ENCODE measurements at places on chromosomes 13 and 19.

- DNase-seq, result no peak
Measured at GRCh38 chr13:33312150-33312860, 26.8 kb upstream of the STARD13 start.

- no peak for DNase-seq
Measured at GRCh38 chr13:57932061-57932460, 300.5 kb downstream of the PCDH17 start.

DNA sequence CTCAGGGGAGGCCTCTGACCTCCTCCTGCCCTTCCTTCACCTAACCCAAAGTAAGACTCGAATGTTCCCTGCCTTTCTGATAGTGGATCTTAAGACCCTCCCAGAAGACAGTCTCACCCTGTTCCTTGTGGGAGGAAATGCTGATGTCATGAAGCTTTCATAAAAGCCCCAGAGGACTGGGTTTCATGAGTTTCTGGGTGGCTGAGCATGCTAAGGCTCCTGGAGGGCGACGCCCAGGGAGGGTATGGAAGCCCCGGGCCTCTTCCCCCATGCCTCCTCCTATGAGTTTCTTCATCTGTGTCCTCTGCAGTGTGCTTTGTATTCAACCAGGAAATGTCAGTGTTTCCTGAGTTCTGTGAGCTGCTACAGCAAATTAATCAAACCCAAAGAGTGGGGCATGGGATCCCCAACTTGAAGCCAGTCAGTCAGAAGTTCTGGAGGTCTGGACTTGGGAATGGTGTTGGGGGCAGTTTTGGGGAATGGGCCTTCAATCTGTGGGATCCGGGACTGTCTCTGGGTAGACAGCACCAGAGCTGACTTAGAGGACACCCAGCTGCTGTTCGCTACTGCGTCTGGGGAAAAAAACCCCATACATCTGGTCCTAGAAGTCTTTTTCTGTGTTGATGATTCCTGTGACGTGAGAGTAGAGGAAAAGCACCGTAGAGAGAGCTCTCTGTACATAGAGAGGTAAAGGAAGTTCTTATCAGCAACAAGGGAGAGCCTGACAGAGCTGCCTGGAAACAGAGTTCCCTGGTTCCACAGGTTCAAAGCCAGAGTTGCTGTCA, 2.0 kb upstream of the LILRB2 start:
- no peak for DNase-seq

GRCh38 chr13:105991622-105992277, 543.7 kb downstream of the EFNB2 start:
- DNase-seq, result no peak

DNA sequence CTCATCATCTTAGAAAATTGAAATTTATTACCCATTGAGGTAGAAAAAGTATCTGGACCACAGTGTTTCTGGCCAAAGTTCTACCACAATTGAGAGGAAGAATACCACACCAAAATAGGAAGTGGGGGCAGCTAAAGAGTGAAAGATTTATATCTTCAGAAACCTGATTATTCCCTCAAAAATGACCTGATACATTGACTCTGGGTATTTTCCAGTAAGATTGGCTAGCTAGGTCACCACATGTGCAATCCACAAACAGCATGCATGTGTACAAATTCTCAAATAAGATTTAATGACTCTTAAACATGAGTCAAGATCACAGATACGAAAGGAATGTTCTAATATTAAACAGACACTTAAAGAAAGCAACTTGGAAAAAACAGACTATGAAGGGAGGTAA, 1516.2 kb upstream of the PCDH20 start:
- DNase-seq, result no peak

DNA sequence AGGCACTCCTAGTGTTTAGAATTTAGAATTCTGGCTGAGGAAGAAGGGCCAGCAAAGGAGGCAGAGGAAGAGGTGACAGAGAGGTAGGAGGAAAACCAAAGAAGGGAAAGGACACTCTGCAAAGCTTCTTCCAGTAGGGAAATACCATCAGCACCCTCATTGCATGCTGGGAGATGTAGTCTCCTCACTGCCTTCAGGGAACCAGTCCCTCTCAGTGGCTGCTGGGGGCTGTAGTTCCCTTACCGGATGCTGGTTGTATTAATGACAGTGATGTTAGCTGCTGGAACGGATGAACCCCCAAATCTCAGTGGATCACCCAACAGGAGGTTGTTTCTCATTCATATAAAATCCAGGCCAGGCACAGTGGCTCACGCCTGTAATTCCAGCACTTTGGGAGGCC, 10.1 kb downstream of the GRIN2D start:
- no peak for DNase-seq

DNA sequence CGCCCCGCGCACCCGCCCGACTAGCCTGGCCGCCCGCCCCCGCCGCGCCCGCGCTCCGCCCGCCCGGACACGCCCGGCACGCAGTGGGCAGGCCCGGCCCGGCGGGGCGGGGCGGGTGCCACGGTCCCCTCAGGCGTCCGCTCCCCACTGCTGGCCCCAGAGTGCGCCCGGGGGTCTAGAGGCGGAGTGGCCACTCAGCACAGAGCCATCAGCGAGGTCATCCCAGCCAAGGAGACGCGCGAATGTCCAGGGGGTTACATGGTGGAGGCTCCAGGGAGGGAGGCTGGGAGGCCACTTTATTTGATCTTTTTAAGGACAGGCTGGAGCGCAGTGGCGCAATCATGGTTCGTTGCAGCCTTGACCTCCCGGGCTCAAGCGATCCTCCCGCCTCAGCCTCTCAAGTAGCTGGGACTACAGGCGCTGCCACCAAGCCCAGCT, 236 bp upstream of the TINCR start:
- no peak for DNase-seq

DNA sequence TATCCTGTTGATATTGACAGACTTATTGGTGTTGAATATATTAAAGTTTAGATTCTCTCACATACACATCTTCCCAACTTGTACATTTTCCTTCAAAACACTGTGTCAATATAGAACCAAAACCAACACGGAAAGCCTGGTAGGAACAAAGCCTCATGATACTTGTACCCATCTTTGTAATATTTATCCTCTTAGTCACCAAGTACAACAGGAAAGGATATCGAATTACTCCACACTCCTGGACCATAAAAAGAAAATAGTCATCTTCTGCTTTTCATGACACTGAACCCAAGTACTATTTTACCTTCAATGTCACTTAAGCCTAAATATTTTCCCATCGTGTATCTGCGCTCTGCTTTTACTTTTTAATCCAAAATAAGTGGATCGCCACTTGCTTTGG, 702.9 kb upstream of the PCDH9 start:
- DNase-seq, result no peak

- DNase-seq, result no peak
Measured at GRCh38 chr19:29971002-29971401, 29.0 kb downstream of the URI1 start.

- DNase-seq, result no peak
Measured at GRCh38 chr19:51702103-51702824, 9.1 kb downstream of the SPACA6 start.

DNA sequence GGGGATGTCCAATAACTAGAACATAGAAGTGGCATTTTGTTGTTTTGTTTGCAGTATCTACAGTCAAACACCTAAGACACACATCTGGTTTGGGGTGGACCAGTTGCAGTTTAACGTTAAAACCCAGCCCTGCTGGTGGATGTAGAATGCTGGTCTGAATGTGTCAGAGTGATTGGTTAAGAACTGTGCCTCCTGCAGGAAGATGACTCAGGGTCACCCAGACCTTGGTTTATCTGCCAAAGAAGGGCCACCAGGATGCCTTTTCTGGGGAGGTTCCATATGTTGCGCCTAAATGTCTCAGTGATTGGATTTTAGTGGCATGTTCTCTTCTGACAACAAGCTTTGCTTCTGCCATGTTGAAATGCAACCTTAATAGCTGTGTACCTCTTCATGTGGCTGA, 23.1 kb downstream of the ZNF536 start:
- DNase-seq, result no peak

- no peak for DNase-seq
Measured at GRCh38 chr19:31903979-31904378, 441.4 kb upstream of the ZNF507 start.

GRCh38 chr19:14889994-14890642, 4.2 kb upstream of the OR7A17 start:
- DNase-seq, result no peak

- DNase-seq, result no peak
Measured at GRCh38 chr13:46577696-46578589, 25.0 kb downstream of the LRCH1 start.

DNA sequence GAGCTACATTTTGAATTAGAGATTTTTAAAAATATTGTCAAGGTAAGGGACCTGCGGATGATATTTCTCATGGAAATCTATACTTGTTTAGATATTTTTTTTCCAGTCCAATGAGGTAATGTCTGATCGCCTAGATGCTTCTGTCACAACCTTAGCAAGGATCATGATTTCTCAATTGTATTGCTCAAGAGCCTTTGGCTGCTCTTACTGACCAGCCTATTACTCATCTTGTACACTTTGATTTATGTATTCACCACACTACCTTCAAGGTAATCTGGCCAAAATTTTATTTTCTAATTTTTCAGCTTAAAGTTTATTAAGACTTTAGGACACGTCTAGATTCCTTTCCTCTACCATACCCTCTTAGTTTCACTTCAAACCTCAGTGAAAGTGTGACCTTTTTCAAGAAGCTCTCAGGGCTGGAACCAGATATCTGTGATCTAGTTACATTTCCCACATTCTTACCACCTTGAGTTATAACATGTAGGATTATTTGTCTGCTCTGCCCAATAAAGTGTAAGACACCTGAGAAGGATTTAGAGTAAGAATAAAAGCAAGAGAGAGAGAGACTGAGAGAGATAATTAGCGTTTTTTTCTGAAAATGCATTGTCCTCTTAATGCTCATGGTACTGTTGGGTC, 197.1 kb downstream of the ITGBL1 start:
- DNase-seq, result no peak

- no peak for DNase-seq
Measured at GRCh38 chr13:75217949-75218348, 264.0 kb downstream of the TBC1D4 start.

- DNase-seq, result no peak
Measured at GRCh38 chr13:50951366-50951765, 41.8 kb downstream of the RNASEH2B start.

DNA sequence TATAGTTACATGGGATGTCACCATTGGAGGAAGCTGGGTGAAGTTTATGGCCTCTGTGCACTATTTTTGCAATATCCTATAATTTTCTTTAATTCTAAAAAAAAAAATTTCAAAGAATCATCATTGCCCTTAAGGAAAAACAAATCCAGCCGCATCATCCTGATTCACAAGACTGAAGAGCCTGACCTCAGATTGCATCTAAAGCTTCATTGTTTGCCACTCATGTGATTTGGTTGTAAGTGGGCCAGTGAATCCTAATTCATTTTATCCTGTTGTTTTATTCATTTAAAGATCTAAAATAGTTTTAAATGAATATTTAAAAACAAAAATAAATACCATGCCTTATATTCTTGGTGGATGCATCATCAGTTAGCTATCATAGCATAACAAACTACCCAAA, 504.5 kb downstream of the TBC1D4 start:
- no peak for DNase-seq

GRCh38 chr19:31370216-31370615, 21.0 kb upstream of the TSHZ3 start:
- DNase-seq, result no peak

DNA sequence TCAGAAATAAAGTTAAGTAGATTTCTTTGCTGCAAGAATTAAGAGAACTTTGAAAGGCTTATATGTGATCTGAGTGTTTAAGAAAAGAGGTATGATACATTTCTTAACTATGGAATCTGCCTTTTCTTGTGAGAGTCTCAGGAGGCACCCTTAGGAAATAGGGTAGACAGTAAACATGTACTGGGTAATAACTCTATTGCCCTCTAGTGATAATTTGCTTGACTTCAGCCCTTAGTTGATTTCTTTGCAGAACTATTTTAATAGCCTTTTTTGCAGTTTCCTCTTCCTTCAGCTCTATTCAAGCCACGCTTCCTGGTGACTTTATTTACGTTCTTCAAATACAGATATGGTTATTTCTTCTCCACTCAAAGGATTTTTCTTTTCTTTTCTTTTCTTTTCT, 37.0 kb upstream of the CCNA1 start:
- no peak for DNase-seq

- DNase-seq, result no peak
Measured at GRCh38 chr19:12141405-12141736, 1.2 kb upstream of the ZNF20 start.

DNA sequence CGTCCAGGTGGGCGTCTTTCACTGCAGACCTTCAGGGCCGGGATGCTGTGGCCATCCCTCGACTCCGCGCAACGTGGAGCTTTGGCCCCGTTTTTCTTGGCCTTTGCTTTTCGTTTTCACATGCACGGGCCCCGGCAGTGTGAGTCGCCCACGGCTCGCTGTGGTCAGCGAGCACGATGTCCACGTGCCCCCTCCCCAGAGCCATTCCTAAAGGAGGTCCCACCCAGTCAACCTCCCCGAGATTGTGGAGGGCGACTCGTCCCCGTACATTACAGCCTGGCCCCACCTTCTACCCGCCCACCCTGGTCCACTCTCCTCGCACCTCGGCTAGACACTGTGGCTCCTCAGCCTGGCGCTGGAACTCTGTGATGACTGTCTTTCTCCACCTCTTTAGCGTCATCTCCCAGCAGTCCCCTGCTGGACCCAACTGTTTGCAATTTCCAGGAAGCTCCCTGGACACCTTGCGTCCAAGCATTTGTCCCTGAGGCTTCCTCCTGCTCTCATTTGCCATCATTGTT, 405 bp downstream of the ZNF446 start:
- DNase-seq, result no peak

GRCh38 chr19:54352546-54352945, 12.2 kb downstream of the LAIR1 start:
- no peak for DNase-seq

DNA sequence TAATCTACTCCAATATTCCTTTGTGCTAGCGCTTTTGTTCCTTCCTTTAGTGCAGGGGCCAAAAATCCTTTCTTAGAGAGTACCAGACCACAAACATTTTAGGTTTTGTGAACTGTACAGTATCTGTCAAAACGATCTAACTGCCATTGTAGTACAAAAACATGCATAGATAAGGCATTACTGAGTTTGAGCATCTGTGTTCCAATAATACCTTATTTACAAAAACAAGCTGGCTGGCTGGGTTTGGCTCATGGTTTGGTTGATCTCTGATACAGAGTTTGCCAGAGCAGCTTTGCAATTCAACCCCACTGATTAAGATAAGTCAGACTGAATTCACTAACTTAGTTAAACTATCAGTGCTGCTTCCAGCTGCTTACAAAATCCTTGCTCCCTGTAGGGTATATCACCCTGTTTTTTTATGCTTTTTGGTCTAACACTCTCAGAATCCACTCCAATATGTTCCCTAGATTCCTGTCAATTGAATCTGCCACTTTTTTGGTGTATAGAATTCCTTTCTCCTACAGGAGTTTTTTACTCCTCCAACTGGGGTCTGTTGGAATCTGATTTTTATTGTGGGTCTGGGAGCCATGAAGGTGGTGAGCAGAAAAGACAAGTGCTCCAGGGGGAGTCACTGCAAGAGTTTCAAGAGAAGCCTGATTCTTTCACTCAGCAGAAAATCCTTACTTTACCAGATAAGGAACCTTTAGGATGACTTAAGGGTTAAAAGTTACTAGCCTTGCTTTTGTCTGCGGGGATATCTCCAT, 1399.4 kb downstream of the EFNB2 start:
- no peak for DNase-seq

DNA sequence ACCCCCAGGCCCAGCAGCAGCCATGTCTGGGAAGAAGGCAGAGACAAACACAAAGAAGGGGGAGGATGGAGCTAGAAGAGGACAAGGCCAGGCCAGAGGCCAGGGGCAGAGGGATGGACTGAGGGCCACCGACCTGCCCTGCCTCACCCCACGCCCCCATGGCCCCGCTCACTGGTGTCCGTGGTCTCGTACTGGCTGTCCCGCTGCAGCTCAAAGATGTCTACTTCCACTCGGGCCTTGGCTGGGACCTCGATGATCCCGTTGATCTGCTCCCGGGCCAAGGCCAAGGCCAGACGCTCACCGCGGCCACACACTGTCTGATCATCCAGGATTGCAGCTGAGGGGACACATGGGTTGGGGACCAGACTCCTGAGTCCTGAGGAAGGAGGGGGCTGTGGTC, 5.0 kb downstream of the GRIK5 start:
- no peak for DNase-seq

Data from stimulated activated CD8-positive, alpha-beta memory T cell treated with anti-CD3 and anti-CD28 coated beads, Interleukin-15, amount 100 ng/mL, for 4 hours (primary cell).